PC-9 (cell line): ENCODE measurements at places on chromosomes 7 and 10.

- DNase-seq = no peak
Measured at GRCh38 chr10:103931603-103932002, 13.6 kb upstream of the STN1 start.

GRCh38 chr7:86453454-86453853 lies 190.3 kb upstream of the GRM3 start:
- no peak for DNase-seq

GRCh38 chr7:24825931-24826661 lies 68.8 kb upstream of the GSDME start:
- peak; percentile 82 for DNase-seq

DNA sequence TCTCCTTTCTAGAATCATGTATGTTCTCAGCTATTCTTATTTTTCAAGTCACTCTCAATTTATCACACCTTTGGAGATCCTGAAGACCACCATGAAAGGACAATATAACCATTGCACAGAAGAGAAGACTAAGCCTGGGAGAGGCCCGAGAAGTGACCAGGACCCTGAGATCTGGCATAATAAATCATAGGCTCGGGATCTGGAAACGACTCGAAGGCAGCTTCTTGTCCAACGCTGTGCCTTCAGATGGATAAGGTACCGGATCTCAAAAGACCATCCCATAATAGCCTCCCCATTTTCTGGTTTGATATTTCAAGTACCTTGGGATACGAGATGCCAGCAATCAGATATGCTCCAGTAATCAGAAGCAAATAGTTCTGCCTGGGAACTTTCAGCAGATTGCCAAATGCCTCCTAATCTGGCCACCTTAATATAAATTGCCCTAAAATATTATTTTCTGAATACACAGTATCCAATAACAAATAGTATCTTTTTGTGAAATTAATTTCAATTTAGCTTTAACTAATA lies 179.2 kb upstream of the ZMIZ1 start:
- DNase-seq = no peak

GRCh38 chr7:116280803-116281202 lies 70.5 kb downstream of the TES start:
- DNase-seq = no peak

GRCh38 chr10:47165711-47166404 lies 134.1 kb upstream of the GDF10 start:
- peak; percentile 60 for DNase-seq

GRCh38 chr10:132544744-132545658 lies 7.4 kb downstream of the INPP5A start:
- no peak for DNase-seq

GRCh38 chr7:134645935-134646334 lies 718 bp upstream of the BPGM start:
- DNase-seq = no peak

DNA sequence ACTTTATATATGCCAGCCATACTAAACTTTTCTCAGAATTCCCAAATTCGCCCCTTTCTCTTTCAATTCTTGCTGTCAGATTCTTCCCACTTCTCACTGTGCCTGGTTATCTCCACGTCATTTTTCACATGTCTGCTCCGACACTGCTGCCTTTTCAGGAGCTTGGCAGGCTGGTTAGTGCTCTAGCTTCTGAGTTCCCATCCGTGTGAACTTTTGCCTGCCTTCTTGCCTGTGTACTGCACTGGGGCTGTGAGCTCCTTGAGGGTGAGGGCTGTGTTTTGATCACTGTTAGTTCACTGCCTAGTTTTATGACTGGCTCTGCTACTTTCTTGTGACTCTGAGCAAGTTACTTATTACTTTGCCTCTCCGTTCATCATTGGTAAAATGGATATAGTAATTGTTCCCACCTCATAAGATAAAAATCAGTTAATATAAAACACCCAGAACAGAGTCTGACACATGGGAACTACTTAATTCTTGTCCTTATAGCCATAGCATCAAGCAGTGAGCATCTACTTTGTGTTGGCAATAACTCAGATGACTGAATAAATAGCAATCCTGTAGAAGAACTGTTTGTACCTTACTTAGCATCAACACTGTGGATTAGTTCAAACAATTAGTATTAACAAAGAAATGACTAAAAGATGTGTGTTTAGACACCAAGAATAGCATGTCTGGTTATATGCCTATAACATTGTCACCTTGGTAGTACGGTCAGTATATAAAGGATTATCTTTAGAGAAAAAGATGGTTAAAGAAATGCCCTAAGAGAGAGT lies 5.5 kb downstream of the GSTO1 start:
- DNase-seq = no peak

DNA sequence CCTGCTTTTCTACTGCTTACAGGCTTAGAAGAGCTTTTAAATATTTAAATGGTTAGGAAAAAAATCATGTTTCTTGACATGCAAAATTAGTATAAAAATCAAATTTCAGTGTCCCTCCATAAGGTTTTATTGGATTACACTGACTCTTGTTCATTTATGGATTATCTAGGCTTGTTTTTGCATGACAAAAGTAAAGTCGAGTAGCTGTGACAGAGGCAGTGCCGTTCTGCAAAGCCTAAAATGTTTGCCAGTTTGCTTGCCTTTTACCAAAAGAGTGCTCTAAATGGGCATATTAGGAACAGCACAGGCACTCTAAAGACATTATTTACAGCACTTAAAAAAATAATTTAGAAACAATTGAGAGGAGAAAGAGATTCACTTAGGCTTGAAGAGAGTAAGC lies 139.6 kb downstream of the TSPAN12 start:
- DNase-seq = no peak

- DNase-seq = no peak
Measured at GRCh38 chr7:130091999-130092398, 21.7 kb downstream of the KLHDC10 start.

DNA sequence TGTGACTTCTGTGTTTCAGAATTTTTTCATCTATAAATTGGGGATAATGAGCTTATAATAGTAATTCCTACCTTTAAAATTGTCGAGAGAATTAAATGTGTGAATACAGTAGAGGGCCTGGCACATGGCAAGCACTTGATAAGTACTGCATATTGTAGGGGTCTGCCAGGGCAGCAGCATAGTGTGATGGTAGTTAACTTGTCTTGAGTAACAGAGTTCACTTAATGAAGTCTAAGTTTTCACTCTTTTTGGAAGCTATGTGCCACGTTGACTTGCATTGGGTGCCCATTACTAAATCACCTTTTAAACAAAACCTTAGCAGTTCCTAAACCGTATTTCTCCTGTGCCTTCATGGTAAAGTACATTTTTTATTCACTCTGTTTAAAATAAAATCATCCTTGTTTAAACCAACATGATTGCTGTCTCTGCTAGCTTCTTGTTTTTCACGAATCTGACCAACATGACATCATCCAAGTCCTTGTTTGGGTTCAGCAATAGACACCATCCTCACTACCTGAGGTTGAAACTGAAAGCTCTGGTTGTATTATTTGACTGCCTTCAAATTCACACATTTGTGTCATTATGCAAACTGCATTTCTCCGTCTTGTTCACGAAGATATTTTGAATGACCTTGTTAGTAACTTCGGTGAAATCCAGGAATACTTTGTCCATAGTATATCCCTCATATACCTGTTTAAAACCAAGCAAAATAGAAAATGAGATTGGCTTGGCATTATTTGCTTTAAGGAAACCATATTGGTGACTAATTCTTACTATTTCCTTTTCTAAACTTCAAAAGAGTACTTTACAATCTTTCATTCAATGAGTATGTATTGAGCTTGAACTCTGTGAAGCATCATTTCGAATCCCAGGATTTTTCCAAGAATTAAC lies 340.2 kb downstream of the SUGCT start:
- no peak for DNase-seq

GRCh38 chr7:150876817-150877526 lies 24.7 kb downstream of the AOC1 start:
- peak; percentile 68 for DNase-seq

DNA sequence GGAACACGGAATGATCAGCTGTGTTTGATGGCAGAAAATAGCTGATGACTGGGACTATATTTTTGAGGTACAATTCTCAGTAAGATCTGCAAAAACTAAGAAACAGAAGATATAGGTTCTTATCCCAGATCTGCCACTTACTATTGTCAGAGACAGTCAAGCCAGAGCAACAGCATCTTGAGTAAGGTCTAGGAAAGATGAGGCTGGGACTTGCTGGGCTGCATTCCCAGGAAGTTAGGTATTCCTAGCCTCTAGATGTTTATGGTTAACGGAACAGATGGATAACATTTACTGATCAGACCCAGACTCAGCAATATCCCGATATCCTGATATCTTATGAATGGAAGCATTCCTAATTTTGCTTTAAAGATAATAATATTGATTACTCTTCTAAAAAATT lies 68.7 kb upstream of the DNAJB12 start:
- no peak for DNase-seq

- DNase-seq = peak; percentile 82
Measured at GRCh38 chr10:17673471-17674061, 29.6 kb downstream of the STAM start.

DNA sequence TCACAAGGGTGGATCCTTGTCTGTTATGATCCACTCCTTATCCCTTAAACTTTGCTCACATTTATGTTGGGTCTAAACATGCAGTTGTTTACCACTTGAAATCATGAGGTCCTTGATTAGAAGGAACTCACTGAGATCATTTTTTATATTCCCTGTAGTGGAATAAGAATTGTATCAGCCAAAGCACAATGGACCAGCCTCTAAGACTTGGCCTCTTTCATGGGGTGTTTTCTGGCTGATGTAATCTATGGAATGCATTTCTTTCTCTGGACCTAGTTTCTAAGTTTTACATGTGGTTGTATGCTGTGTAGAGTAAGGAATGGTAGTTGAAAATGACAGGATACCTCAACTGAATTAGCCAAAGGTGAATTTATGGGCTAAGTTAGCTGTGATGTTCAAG lies 376.6 kb downstream of the SORCS3 start:
- DNase-seq = no peak

DNA sequence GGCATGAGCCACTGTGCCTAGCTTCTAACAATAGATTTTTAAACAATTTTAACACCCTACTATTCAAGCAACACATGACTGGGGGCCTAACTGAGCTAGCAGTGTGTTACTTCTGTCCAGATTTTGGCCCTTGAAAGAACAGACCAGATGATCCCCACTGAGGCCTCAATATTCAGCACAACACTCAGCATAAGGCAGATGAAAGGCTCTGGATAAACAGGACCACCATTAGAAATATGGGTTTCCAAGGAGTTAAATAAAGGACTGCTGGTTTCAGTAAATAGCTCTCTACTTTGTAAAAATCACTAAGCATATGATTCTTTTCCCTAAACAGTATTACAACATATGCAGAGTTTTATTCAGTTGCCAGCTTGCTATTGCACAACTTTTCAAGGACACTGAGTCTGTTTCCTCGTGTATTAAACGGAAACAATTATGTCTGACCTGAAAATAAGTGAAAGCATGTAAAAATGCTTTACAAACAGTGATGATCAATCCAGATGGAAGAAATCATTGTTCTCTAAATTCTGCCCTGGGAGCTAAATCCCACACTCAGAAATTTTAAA lies 23.8 kb upstream of the FZD1 start:
- DNase-seq = no peak

DNA sequence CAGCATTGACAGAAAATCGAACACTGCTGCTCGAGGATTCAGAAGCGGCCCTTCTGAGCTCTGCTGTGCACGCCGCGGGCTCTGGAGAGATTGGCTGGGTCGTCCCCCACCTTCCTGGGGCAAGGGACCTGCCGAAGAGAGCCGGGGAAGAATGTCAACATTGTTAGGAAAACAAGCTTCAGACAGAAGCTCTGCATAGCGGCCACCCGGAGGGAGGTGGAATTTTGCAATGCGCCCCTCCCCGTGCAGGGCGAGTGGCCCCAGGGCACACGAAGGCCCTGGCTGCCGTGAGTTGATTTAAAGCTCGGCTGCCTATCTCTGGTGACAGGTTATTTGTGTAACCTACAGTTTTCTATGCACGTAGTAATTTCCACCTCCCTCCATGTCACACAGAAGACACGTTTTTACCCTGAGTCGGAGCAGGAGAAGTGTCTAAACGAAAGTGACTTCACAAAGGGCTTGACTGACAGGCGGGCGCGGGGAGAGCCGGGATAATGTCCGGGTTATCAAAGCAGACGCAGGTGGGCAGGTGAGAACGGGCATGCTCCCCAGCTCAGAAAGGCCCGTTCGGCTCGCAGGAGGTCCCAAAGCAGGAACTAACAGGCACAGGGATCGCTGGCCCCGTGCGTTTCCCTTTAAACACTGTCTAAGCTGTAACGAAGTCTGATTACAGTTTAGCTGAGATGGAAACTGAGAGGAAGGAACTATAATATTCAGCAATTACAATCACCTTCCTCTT lies 84.6 kb downstream of the PDGFA start:
- DNase-seq = peak; percentile 55

DNA sequence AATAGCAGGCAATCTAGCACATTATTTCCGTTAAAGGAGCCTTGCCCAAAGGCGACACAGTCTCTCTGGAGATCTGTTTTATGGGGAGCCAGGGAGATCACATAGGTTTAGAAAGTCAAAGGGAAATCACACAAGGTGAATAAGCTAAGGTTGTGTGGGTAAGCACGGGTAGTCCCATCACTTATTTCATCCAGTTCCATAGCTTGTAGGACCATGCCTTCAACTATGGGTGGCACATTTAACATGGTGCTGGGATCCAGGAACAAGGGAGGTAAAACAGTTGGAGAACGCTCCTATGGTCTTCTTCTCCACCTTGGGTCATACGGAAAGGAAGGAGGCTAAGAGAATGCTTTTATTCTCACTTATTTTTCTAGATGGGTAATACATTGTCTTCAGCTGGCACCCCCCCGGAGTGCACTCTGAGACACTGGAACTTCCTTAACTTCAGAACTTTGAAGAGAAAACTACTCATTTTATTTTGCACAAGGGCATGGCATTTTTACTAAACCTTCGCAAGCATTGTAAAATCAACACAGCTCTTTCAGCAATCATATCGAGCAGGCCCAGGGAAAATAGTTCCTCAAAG lies 435.4 kb downstream of the KIF20B start:
- no peak for DNase-seq

- DNase-seq = no peak
Measured at GRCh38 chr10:24197263-24197662, 11.7 kb upstream of the KIAA1217 start.

DNA sequence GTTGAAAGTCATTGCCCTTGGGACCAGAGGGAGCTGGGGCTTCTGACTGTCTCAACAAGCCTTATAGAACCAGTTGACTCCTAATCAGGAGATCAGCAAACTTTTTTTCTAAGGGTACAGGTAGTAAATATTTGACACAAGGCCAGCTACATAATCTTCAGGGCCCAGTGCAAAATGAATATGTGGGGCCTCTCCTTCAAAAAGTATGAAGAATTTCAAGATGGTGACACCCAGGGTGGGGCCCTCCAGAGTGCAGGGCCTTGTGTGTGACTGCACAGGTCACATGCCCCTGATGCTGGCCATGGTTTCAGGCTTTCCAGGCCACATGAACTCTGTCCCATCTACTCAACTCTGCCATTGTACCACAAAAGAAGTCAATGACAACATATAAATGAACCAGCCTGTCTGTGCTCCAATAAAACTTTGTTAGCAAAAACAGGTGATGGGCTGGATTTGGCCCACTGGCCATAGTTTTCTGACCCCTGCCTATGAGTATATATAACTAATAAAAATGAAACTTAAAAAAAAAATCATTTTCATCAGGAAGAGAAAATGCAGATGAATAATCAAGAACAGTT lies 6.1 kb downstream of the MMRN2 start:
- DNase-seq = no peak
